ENCODE measurements at places on chromosomes 3 and 15.

- DNase-seq: no peak
Observed at GRCh38 chr15:38486936-38487335, 33.0 kb downstream of the FAM98B start.

DNA sequence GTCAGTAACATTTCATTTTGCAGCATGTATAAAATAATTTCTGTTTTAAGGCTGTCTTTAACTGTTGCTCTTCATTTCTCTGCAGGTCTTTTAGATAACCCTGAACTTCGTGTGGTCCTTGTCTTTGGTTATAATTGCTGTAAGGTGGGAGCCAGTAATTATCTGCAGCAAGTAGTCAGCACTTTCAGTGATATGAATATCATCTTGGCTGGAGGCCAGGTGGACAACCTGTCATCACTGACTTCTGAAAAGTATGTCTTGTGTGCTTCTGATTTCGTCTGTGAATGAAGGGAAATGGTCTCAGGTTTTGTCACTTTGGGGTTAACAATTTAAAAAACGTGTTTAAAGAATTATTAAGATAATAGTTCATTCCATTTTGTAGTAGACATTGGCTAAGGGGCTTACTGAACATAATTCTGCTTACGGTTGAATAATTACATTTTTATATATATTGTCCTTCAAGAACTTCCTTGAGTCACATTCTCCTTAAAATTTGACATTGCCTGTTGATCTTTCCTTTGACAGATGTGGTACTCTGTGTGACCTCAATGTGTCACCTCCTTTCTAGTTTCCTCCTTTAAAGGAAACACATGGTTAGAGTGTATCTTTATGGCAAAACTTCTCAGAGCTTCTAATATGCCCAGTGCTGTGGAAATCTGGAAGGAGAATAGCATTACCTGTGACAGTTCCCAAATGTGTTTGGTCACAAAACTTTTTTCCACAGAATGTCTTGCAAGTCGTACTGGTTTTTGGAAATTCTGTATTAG lies 26.3 kb downstream of the FBXO22 start:
- no peak for DNase-seq

GRCh38 chr3:177026505-177027277 lies 170.6 kb downstream of the TBL1XR1 start:
- DNase-seq: no peak

DNA sequence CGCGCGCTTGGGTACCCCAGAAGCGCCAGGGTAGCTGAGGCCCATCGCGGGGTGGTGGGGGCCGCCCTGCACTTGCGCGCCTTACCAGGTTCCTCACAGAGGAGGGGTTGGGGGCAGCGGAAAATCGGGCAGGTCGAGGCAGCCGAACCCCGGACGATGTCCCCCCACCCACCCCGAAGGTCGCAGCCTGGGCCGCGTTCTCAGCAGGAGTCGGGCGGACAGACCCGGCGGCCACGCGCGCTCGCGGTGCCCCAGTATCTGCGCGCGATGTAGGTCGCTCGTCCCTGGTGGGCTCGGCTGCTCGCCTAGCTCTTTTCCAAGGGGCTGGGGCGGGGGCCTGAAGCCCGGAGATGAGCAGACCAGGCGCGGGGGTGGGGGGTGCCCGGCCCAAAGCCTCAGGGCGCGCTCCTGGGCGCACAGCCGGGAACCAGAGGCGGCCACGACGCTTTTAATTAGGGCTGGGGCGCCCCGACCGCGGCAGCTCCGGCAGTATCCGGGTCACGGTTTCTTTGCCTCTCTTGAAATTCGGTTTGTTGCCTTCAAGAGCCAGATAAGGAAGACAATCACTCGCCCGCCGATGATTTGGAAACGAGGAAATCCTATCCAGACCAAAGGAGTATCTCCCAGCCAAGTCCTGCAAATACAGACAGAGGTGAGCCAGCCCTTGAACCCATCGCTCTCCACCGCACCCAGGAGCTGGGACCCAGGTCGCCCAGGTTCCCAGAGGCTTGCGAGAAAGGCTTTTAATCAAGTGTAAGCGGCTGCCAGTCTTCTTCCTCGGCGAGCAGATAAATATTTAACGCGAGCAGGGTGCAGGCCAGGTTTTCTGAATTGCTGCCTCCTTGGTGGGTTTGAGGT lies 4.6 kb downstream of the SKOR1 start:
- DNase-seq: no peak

DNA sequence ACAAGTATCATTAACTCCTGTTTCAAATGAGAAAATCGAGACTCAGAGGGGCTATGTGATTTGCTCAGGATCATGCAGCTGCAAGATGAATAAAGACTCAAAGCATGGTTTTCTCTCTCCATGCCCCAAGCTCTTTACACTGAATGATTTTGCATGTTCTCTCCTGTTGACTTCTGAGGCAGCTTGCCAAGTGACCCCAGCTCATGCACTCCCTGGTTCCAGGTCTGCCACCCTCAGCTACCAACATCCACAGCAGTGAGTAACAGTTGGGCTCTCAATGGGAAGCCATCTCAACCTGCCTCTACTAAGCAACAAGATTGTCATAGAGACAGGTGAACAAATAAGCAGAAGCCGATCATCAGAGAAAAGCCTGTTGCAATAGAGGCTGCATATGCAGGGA lies 116.9 kb upstream of the GADL1 start:
- no peak for DNase-seq

- DNase-seq: no peak
Observed at GRCh38 chr3:132573797-132574211, 23.3 kb upstream of the ACKR4 start.

GRCh38 chr3:151969026-151969642 lies 95.7 kb downstream of the SUCNR1 start:
- DNase-seq: no peak

GRCh38 chr3:115623044-115623868 lies at the start of gene GAP43:
GAP43 (plus strand) TSS chr3:115623510; CDS start chr3:115623690, 180 bp downstream.
- DNase-seq: no peak

- peak; percentile 16 for DNase-seq
Observed at GRCh38 chr3:195790901-195791300, 20.8 kb downstream of the MUC4 start.

DNA sequence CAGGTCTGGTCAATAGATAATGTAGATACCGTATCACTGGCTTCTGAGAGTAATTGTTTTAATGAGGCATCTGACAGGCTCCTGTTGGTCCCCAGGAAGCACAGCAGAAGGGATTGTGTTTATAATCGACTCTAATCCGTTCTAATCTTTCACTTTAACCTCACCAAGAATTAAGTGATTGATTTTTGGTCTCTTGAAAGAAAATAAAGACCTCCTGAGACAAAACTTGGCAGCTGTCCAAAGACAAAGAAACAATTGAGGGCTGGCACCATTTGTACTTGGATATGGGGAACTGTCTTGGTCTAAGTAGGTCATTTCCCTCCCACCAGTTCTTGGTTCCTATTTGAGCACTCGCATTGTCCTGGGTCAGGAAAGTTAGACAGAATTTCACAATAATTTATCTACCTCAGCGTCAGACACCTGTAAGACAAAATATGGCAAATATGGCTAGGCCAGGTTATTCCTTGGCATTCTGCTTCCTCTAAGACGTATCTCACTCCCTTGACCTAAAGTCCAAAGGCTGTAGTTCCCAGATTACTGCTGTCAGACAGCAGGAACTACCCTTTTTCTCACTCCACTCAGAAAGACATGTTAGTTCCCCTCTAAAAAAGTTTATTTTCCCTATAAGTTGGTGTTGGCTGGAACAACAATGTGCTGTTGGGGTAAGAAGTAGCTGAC lies 22.7 kb upstream of the CD96 start:
- no peak for DNase-seq

DNA sequence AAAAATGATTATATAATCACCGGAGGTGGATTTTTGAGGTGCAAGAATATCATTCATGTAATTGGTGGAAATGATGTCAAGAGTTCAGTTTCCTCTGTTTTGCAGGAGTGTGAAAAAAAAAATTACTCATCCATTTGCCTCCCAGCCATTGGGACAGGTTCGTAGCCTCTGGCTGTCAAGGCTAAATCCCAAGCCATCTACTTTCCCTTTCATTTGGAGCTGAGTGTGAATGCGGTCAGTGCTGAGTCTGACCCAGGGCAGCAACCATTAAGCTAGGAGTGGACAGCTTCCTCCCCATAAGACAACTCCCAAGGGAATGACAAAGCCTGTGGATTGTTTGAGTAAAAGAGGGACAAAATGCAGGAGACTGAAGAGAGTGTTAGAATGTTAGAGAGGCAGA lies 33.6 kb downstream of the PARP14 start:
- DNase-seq: no peak

GRCh38 chr15:68420186-68420684 lies 11.7 kb downstream of the ITGA11 start:
- DNase-seq: no peak

GRCh38 chr3:30553641-30554316 lies 52.6 kb upstream of the TGFBR2 start:
- no peak for DNase-seq

DNA sequence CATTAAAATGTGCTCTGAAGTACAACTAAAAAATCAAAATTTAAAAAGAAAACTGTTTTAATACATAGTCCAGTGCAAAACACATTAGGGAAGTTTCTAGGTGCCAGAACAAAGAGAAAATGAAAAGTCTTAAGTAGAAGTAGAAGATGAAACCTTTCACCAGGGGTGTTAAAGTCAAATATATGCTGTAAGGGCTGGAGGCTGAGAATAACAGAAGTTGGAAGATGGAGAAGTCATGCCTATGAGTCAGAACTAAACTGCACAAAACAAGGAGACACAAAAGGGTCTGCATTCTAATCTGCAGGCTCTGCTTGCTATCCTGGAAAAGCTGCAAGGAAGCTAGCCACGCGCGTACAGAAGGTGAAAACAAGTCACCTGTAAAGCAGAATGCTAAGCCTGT lies 48.7 kb upstream of the CPB1 start:
- no peak for DNase-seq

- DNase-seq: no peak
Observed at GRCh38 chr3:129794311-129795185, 99.0 kb downstream of the TMCC1 start.

DNA sequence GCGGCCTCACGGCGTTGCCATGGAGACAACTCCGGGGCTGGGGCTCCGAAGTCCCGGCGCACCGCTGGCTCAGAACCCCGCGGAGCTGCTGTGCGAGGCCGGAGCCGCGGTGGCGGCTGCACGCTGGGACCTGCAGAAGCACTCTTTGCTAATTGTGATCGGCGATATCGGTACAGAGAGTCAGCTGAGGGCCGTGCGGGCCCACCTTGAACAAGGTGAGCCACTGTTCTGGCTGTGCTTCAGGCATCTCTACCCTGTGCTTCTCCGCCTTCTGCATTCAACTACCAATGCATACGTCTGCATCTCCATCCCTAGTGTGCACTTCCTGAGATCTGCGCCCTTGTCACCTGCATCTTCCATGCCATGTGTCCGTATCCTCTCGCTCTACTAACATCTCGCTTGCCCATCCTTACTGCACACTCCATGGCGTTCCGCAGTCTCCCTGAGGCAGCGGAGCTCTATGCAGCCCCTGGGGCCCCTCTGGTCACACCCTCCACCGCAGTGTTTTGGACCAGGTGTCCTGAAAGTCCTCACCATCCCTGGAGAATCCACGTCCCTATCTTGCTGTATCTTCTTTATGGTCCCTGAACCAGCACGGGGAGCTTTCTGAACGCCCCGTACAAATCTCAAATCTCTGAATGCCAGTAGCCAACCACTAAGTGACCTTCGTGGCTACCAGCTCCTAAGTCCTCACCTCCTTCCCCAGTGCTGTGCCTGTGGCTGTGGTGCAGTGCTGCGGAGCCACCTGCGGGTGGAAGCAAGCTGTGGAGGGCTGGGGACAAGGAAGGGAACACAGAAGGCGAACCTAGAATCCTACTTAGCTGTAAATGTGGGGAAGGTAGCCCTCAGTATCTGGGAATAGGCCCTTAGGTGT lies 6.2 kb upstream of the MAP1A start:
- DNase-seq: no peak

DNA sequence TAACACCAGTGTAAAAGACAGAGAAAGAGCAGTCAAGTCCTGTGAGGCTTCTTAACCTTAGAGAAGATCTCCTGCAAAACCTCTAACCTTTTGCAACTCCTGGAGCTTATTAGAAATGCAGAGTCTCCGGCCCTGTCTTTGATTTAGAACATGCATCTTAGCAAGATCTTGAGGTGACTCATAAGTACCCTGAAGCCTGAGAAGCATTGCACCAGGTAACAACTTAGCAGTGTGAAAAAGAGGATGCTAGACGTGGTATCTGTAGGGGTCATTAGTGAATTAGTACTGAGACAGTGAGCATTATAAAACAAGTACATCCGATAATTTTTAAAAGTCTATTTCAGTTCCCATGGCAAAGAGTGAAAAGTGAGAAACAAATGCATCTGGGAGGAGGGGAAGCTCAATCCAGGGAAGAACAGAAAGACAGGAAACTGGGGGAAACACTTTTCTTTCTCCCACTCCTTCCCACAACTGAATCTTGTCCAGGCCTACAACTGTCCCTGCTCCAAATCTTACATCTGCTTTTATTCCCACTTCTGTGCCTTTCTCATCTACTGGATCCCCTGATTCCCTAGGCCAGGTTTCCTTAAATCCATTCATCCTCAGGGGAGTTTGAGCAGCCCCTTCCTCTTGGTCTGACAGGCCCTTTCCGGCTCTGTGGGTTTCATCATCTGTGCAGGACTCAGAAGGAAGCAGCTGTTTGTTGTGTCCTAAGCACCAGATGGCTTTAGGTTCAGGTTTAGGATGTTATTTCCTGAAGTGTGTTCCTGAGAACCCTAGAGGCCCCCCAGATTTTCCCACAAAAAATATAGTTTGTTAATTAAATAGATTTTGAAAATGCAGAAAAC lies 128.1 kb upstream of the IL12A start:
- no peak for DNase-seq

DNA sequence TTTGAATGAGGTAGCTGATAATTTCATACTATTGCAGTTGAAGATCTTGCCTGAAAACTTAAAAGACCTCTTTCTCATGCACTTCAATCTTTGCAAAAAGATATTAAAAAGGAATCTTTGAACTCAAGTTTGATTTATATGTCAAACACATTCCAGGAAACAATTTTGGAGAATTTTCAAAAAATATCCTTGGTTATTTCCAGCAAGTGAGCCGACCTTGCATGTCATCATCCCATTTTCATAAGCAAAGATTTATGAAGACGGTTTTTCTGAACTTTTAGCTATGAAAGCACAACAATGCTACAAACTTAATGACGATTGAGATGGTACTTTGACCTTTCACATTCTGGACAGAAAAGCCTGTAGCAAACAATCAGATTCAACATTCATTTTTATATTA lies 95.6 kb downstream of the RFX7 start:
- no peak for DNase-seq

DNA sequence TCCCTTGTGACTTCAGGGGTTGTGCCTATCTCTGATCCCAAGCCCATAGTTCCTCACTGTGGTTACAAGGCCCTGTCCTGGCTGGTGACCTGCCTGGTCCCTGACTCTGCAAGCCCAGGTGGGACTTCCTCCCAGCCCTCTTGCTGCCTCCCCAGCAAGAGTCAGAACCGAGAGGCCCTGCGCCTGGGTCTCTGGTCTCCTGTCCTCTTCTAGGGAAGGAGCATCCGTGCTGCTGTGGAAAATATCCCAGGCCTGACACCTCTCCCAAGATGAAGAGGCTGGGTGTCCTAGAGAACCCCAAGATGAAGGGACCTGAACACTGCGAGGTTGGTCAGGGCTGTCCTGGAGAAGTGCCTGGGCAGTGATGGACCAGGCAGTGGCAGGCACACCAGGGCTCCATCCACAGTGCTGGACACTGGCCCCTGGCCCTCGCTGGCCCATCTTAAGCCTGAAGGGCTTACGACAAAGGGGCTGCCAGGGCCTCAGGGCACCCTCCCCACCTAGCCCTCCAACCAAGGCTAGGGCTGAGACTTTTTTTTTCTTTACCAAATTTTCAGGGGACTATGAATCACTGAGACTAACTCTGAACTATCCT lies 32.7 kb downstream of the PTH1R start:
- peak; percentile 84 for DNase-seq

GRCh38 chr15:72183781-72184164 lies 13.8 kb downstream of the GRAMD2A start:
- DNase-seq: peak; percentile 62

GRCh38 chr3:52308308-52308707 lies 7.8 kb upstream of the DNAH1 start:
- no peak for DNase-seq

Data from mesenteric fat pad (tissue), 1 donor.